PC-9 (cell line): ENCODE measurements at places on chromosomes 5 and 9. TPM values are rescaled to one million over a fixed set of nuclear protein-coding genes. Genes with fewer than 3 reads are reported as not detected.
A peak's percentile ranks its signal among the peaks of the same experiment; 100 is the strongest.

- DNase-seq = peak; percentile 77
Observed at GRCh38 chr5:66840511-66841013, 244.4 kb downstream of the MAST4 start.

GRCh38 chr5:33685873-33686755, 205.7 kb downstream of the ADAMTS12 start:
- no peak for DNase-seq

DNA sequence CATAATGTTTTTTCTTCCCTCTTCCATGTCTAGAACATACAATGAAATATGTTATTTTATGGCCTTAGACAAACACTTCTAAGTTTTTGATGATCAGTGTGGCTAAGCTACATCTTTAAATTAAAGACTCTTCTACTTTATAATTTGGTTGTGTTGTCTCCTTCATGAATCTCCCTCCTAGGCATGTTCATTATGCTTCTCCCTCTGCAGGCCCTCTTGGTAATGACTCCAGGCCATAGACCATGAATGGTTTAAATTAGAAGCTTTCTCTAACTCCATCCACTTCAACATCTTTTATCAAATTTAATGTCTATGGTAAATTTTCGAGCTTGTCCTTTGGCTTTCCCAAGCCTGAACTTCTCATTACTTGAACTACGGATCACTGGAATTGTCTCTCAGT, 342.7 kb upstream of the ADAMTS16 start:
- DNase-seq = no peak

DNA sequence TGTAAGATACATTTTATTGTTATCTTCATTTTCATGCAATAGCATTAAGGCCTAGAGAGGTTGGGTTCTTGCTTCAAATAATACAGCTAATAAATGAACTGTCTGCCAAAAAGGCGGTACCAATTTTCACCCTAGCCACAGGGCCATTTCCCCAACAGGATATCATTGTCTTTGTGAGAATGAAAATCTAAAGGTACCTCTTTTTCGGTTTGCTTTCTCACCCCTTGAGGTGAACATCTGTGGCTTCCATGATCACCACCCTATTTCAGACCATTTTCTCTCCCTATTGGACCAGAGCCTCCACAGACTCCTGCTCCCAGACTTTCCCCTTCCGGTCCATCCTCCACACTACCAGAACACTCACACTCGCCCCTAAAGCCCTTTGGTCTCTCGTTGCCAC, 60.2 kb downstream of the SFXN1 start:
- DNase-seq = no peak

GRCh38 chr5:64166201-64166959, 737 bp downstream of the RNF180 start:
- DNase-seq = no peak

DNA sequence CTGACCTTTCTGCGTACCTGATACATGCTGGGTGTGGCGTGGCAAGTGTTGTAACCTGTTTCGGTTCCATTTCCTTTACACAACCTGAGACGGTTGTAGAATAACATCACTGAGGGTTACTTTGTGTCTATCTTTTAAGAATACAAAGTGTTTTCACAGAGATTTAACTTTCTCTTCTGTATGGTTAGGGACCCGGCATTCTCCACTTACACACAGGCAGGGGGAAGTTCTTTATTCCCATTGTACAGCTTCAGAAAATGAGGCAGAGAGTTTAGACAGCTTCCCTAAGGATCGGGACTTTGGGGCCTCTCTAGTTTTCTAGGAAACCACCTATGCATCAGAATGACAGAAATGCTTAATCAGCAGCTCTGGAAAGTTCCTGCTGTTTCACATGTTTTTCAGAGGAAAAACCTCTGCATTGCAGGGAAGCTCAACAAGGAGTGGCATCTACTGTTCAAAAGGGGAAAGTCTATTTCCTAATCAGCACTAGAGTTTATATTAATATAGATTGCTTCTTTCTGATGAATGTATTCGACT, 41.3 kb downstream of the CAST start:
- peak; percentile 83 for DNase-seq

GRCh38 chr5:125034331-125034730, 287.9 kb upstream of the ZNF608 start:
- DNase-seq = no peak

GRCh38 chr9:125966959-125967711, 220.0 kb downstream of the PBX3 start:
- DNase-seq = no peak

DNA sequence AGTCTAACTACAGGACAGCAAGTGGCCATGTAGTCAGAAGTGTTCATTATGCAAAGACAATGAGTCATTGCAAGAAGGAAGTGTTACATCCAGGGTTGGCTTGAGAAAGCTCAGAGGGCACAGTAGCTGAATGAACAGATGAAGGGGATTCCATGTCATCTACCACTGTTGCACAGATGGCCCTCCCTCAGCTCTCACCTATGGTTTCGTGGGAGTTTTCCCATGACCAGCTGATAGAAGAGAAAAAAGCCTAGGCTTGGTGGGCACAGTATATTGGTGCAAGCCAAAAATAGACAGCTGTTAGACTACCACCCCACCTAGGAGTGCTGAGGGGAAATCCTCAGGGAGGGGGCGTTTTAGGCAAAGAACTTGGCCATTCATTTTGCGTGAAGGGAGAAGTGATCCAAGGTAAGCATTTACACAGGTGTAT, 217.0 kb downstream of the DMRT2 start:
- no peak for DNase-seq

DNA sequence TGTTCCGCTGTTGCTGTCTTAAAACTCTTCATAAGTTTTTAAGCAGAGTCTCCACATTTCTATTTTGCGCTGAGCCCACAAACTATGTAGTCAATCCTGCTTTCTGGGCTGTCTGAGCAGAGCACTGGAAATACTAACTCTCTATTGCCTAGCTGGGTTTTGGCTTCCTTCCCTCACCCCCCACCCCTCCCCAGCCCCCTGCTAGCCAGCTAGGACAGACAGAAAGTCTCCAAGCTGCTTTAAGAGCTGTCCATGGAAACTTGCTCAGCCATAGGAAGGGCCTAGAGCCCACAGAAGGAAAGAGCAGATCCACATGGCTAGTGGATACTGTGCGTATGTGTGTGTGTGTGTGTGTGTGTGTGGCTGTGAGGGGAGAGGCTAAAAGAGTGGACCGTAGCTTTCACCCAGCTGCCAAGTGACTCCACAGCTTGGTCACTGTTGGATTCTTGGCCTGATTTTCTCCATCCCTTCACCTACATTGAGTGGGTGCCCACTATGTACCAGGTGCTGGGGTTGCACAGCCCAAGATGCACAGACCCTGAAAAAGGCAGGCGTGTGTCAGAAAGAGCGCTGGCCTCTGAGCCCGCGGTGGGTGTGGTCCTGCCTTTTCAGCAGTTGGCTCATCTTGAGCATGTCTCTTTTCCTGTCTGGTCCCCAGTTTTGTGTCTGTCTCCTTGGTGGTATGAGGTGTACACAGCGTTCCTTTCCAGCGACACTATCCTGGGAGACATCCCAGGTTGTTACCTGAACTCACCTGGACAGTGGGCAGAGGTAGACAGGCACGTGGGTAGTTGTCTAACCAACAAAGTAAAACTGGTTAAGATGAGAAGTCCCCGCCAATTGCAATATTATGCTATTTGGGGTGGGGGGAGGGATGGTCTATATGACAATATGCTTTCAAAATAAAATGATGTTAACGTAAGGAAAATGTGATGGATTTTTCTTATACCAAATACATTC, 5.4 kb upstream of the NKX2-5 start:
- no peak for DNase-seq

DNA sequence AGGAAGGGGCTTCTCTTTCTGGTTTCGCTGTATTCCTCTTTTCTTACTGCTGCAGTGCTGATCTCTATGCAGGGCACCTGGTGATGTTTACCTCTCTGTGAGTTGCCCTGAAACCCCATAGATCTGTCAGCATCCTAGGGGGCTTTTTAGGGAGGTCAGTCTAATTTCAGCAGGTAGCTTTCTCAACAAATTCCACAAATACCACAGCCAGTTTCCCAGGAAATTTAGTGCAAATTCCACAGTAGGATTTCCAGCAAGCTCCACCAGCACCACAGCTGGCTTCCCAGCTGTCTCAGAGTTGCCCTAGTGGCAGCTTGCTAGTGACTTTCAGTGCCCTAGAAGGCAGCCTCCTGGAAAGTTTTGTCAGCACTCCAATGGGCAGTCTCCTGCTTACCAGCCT, 379.1 kb upstream of the SMC2 start:
- no peak for DNase-seq

DNA sequence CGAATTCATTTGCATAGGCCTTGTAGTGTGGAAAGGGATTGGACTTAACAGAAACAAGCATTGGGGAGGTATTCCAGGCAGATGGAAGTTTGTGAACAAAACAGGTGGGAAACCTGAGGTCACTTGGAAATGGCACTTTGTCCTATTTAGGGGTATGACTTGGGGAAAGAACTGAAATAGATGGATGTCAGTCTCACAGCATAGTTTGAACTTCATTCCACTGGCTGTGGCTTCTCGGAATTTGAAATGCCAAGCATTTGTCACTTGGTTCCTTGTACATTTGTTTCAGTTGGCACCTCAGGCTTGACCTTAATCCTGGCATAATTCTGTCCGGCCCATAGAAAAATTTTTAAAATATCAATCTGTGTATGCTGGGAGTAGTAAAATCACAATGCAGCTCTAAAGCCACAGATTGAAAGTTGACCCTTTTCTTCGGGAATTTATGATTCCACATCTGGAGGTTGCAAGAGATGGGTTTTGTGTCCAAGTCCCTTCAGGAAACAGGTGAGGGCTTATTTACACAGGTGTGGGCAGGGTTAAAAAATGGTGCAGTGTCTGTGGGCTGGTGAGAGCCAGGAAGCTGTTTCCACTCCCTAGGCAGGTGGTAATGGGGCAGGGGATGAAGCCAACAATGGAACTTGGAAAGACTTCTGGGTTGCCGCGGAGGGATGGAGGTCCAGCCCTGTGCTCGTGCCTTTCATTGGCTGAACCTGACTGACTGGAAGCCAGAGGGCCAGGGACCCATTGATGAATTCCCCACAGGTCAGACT, 39.2 kb upstream of the PDE8B start:
- no peak for DNase-seq

DNA sequence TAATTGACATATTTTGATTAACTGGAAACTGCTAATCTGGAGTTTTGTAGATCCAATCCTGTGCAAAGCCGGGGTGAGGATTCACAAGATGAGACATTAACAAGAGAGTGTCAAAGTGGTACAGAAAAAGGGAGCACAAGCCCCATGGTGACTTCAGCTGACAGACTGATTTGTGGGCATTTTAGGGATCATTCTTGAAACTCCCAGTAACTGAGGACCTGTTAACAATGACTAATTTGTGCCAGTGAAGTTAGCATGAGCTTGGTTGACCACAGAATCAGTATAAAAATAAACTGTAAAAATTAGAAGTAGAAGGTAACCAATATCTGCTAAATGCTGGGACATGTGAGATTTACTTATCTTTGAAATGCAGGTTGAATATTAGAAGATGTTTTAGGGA, 1578.3 kb downstream of the EFNA5 start:
- no peak for DNase-seq

- DNase-seq = no peak
Observed at GRCh38 chr5:138775034-138775433, 21.8 kb downstream of the CTNNA1 start.

DNA sequence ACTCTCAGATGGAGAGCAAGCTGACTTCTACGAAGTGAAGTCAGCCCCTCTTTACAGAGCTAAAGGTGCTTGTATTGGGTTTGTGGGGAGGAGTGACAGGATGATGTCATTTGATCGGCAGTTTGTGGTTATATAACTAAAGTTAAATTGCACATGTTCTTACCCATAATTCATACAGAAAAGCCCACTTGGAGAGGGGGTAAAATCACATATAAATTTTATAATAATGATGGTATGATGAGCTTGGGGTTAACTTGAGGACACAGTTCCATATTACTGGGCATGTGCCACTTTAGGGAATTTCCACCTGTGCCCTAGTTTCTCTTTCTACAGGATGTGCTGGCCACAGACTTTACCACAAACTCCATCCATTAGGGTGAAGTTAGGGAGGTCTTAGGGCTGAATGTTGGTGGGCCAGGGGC, 1178.6 kb upstream of the CDH9 start:
- DNase-seq = no peak

DNA sequence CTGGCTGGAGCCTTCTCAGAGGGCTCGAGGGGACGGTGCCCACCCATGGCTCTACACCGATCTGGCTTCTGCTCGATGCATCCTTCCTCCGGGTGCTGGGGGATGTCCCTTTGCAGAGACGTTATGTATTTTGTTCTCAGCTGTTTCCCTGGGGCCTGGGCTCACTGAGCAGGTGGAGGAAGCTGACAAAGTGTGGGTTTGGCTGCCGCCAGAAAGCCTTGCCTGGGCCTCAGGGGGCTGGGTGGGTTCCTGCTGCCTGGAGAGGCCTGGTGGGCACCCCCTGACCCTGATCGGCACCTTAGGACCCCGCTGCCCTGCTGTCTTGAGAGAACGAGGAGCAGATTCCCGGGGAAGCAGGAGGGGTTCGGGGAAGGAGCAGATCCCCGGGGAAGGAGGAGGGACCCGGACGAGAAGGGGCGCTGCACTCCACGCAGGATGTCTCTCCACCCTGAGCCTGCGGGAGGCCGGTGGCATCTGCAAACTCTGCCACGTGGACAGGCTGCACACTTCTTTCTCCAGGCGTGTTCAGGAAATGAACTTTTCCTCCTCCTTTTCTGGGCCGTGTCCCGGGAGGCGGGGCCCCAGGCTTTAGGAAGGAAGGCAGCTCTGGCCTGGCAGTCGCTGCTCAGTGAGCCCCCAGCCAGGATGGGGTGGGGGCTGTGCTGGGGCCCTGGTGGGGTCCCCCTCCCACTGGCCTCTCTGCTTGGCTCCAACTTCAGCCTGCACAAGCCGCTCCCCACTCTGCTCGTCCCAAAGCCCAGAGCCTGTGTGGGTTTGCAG, 148.9 kb downstream of the RXRA start:
- DNase-seq = no peak

DNA sequence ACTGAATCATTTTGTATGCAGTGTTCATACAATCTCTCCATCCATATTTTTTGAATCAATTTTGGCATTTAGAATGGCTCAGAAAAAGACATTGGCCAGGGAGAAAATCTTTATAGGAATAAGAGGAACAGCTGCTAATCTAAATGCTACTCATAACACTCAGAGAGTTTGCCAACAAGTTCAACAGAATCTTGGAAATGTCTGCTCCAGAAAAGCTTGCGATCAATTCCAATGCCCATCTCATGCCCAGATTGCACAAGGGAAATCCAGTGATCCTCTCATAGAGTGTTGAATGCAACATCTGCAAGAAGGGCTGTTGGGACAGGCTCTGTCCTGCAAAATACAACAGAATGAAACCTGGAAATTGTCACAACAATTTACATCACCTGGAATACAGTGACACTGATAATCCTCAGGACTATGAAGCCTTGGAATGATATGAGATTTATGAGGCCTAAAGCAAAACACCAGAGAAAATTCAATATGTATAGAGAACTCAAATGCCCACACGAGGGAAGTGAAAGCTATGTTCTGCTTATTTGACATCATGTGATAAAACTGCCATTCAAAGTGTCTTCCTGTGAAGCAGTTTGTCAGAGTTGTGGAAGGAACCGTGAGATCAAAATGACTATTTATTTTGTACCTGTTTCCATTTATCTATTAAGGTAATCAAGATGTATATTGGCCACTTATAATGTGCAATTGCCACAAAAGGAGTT, 190.1 kb downstream of the PARP8 start:
- DNase-seq = no peak

Gene CDK5RAP2
- total RNA-seq = 113 and 138 TPM in 2 replicates

Gene PCDHB2
- 2.8 and 4.0 TPM in 2 replicates for total RNA-seq

Gene GNAQ
- 51.6 and 53.5 TPM in 2 replicates for total RNA-seq

Gene CDO1
- total RNA-seq = not detected in 2 replicates

Gene SV2C
- not detected in 2 replicates for total RNA-seq

Gene PCDHA11
- total RNA-seq = not detected in 2 replicates

Gene JAKMIP2
- not detected in 2 replicates for total RNA-seq
